ENCODE measurements at places on chromosomes 16 and 17.

DNA sequence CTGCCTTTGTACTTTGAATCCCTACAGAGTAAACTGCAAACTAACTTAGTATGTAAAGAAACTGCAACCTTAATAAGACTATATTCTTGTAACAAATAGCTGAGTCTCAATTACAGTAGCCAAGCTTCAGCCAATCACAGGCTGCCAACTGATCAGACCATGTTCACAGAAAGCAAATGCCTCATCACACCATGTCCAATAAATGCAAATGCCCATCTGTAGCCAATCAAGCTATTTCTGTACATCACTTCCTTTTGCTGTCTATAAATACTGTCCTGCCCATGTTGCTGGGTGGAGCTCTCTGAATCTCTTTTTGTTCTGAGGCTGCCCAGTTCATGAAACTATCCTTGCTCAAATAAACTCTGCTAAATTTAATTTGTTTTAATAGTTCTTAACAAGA is 531.7 kb upstream of the TOM1L1 start:
- no peak for DNase-seq

DNA sequence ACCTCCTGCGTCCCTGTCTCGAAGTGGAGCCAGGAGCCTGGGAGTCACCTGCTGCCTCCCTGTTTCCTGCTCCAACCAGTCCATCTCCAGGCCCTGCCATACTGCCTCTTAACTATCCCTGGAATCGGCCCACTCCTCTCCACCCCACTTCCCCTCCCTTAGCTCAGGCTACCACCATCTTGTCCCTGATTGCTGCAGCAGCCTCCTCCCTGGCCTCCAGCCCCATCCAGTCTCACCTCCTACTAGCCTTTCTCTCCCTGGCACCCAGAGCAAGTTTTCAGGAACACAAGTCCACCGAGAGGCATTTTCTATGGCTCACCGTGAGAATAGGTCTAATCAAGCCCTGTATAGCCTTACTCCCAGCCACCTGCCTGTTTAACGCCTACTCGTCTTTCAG is 865 bp upstream of the CAMKK1 start:
- DNase-seq: no peak

DNA sequence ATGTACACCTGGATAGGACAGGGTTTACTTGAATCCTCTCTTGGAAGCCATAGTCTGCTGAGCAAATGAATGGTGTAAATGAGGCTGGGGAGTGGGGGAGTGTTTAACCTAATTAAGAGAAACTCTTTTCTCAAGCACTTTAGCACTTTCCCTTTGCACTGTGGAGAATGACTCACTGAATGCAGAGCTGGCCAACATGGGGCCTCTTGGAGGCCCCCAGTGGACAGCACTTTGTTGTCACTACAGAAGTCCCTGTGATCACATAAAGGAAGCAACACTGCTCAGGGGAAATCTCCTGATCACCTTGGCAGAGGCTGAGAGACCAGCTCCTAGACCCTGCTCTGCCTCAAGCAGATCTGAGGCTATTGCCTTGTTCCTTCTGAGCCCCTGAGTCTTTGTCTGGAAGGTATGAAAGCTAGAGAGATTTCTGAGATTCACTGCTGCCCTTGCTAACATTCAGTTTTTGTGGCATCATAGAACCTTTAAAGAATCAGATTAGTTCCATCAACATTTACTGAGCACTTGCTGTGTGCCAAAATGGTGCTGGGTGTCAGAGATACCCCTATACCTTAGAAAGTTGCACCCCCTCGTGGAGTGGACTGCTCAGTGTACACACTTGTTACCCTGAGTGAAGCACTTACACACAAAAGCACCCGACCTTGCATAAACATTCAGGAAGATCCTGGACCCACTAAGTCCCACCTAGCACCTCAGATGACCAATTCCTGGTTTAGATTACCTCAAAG is 230.1 kb upstream of the CCL2 start:
- DNase-seq: no peak

- DNase-seq: no peak
Measured at GRCh38 chr17:21161498-21162393, 35.0 kb downstream of the DHRS7B start.

- no peak for DNase-seq
Measured at GRCh38 chr16:69176033-69176800, 10.7 kb upstream of the SNTB2 start.
